ENCODE measurements at places on chromosomes 5 and 9.

- DNase-seq, result no peak
Measured at GRCh38 chr9:17846948-17847655, 268.2 kb downstream of the SH3GL2 start.

- no peak for DNase-seq
Measured at GRCh38 chr5:97135868-97136267, 6.5 kb downstream of the LIX1 start.

DNA sequence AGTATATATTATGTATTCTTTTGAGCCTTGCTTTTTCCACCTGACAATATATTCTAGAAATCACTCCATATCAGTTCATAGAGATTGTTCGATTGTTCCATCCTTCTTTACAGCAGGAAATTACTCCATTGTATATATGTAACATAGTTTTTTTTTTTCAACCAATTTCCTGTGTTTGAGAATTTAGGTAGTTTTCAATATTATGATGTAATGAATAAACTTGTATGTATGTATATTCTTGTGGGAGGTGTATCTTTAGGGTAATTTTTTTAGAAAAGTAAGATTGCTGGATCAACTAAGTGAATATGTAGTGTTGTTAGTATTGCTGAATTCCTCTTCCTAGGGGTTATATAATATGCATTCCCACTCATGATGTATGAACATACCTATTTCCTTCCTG is 165.9 kb upstream of the PITX1 start:
- no peak for DNase-seq

DNA sequence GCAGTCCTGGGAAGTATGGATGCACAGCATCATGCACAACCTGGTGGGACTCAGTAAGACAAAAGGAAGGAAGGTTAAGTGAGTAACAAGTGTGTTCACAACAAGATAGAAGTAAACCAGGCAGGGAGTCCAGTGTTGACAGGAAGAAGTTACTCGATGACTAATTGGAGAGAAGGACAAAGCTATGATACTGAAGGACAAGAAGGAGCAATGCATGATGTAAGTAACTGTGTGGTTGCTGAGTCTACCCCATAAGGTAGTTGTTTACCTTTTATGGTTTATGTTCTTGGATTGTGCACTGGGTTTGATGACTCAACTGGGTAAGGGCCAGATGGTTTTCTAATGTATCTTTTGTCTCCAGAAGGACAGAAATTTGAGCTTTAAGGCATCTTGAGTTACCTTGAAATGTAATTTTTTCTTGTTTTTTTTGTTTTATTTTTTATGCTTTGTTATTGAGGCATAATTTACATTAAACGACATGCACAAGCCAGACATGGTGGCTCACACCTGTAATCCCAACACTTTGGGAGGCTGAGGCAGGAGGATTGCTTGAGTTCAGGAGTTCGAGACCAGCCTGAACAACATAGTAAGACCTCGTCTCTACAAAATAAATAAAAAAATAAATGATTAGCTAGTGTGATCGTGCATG is 89.2 kb upstream of the CAST start:
- DNase-seq, result peak; percentile 89

DNA sequence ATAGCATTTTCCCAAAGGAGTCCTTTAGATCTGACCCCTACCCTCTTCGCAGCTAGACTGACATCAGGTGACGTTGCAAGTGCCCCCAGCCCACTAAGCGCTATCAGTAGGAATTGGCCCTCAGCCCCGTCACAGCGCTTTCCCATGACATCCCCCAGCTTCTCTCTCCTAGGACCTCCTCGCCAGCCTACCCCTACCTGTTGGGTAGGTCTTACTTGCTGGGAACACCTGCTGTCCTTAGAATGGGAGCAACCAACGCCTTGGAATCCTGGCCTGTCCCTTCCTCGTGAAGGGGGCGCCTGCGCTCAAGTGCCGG is 584 bp upstream of the PIP5K1B start:
- no peak for DNase-seq

- no peak for DNase-seq
Measured at GRCh38 chr5:141954194-141954593, 3.8 kb downstream of the PCDH12 start.

DNA sequence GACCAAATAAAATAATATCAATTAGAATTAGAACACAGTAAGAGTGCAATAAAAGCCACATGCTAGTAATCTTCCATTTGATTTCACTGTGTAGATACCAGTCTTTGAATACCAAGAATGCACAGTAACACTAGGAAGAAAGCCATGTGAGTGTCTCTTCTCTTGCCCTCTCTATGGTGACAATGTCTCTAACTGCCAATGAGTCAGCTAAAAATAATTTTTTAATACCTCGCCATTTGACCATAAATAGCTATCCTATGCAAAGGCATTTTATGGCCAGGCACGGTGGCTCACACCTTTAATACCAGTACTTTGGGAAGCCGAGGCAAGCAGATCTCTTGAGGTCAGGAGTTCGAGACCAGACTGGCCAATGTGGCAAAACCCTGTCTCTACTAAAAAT is 30.6 kb downstream of the EDIL3 start:
- no peak for DNase-seq

DNA sequence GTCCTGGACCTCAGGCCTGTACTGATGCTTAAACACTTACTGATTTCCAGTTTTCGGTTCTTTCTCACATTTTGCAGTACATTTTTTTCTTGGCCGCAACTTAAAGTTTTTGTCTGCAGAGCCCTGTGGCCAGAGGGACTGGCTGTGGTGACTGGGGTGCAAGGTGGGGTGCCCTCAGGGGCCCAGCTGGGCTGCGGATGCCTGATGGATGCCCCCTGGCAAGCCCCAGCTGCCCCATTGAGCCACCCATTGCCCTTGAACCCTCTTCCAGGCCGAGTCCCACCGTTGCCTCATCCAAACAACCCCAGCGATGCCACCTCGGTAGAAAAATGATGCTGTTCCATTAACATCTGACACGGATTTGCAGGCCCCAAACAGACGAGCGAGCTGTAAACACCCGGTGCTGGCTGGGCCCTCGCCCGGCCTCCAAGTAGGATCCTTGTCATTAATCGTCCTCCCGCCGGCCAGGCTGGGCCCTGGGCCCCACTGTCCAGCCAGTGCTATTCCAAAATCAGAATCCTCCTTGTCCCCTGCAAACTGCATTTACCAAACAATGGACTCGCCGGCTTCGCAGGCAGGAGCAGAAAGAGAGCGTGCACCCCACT is 107.9 kb downstream of the PHF2 start:
- no peak for DNase-seq

DNA sequence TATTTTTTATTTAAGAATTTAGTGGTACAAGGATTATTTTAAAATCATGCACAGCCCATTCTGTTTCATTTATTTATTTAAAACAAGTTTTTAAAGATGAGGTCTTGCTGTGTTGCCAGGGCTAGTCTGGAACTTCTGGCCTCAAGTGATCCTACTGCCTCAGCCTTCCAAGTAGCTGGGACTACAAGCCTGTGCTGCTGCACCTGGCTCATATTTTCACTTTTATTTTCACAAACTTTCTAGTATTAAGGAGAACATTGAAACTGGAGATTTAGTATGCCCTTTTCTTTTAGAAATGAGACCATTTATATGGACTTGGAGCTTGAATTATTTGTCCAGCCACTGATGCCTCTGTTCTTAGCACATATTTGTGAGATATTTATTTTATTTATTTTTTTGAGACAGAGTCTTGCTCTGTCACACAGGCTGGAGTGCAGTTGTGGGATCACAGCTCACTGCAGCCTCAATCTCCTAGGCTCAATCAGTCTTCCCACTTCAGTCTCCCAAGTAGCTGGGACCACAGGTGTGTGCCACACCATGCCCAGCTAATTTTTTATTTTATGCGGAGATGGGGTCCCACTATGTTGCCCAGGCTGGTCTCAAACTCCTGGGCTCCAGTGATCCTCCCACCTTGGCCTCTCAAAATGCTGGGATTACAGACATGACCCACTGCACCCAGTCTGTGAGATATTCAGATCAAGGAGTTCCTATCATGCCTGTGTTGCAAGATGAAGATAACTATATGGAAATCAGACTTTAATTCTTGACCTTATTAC is 7.4 kb downstream of the DMXL1 start:
- DNase-seq, result no peak

DNA sequence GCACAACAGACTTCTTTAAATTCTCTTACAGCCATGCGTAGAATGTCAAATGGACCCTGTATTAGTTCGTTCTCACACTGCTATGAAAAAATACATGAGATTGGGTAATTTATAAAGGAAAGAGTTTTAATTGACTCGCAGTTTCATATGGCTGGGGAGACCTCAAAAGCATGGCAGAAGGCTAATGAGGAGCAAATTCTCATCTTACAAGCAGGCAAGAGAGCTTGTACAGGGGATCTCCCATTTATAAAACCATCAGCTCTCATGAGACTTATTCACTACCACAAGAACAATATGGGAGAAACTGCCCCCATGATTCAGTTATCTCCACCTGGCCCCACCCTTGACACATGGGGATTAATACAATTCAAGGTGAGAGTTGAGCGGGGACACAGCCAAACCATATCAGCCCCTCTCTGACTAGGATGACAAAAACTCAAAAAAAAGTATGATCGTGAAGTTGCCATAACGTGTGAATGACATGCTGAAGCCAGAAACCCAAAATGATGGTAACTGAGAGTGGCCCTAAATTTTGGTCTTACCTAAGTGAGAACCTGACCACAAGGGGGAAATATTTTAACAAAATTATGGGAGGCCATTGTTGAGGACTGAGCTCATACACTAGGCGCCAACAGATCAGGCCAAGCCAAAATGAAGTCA is 17.5 kb upstream of the TEX10 start:
- DNase-seq, result no peak

GRCh38 chr5:144248015-144248414 is 77.3 kb downstream of the KCTD16 start:
- DNase-seq, result no peak

GRCh38 chr9:91766315-91767069 is 183.5 kb downstream of the ROR2 start:
- no peak for DNase-seq

GRCh38 chr5:180006141-180006540 is 65.4 kb downstream of the RNF130 start:
- no peak for DNase-seq

DNA sequence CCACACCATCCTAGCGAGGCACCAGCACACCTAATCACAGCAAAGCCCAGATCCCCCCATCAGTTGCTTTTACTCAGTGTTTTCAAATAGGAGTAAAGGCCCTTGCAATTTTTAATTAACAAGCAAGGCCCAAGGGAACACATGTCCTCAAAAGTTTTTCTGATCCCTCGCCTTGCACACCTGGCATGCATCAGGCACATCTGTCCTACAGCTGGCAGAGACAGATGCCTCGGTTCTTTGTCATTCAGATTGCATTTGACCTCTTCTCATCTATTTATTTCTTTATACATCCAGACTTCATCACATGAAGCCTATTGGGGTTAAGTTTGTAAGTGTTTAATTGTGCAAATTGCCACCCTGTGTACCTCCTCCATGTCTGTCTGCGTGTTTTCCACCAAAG is 241.4 kb downstream of the MARCHF11 start:
- no peak for DNase-seq

GRCh38 chr9:17669206-17669605 is 90.3 kb downstream of the SH3GL2 start:
- no peak for DNase-seq

- DNase-seq, result no peak
Measured at GRCh38 chr5:72837524-72838096, 21.1 kb downstream of the TNPO1 start.

GRCh38 chr9:20593537-20593936 is 28.8 kb downstream of the MLLT3 start:
- peak; percentile 21 for DNase-seq

GRCh38 chr5:133916914-133917313 is 51.5 kb downstream of the C5orf15 start:
- DNase-seq, result no peak

DNA sequence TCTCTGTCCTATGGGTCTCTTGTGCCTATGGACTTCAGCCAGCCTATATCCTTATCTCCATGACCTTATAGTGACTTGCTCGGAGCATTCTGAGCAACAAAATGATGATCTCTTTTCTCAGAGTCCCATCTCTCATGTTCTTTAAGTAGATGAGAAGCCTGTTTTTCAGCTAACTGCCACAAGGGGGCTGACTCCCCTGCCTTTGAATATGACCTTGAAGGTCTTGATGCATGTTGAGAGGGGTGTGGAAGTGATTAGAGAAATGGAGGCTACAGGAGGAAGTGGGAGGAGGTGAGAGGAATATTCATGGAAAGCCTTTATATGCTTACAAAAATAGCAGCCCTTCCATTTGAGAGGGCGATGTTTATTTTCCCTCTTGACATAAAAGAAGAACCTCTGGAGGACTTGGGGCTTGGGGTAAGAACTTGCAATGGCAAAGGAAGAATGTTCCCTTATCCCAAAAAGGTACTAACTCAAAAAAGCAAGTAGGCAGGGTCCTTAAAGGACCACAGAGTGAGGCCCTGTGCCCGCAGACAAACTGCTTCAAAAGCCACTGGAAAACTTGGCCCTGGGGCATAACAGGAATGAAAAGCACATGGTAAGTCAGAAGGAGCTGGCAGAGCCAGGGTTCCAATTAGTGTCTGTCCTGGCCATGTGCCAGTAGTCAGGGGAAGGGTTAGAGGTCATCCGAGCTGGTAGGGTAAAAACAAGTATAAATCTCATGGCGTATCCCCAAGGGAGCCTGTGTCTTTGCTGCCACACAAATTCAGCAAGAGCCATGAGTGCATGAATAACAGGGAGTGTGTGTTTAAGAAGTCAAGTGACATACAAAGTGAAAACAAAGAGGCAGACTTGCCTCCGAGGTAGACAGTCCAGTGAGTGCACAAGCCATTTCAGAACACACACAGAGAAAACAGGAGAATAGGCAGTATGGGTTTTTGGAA is 39.1 kb downstream of the FGD3 start:
- DNase-seq, result no peak

GRCh38 chr9:128550226-128550625 is 2.2 kb upstream of the SPTAN1 start:
- DNase-seq, result no peak

- DNase-seq, result no peak
Measured at GRCh38 chr9:5575000-5575399, 53.9 kb upstream of the RIC1 start.

GRCh38 chr5:22391956-22392355 is 461.2 kb downstream of the CDH12 start:
- DNase-seq, result no peak

- no peak for DNase-seq
Measured at GRCh38 chr5:128014578-128014977, 69.0 kb upstream of the SLC12A2 start.

DNA sequence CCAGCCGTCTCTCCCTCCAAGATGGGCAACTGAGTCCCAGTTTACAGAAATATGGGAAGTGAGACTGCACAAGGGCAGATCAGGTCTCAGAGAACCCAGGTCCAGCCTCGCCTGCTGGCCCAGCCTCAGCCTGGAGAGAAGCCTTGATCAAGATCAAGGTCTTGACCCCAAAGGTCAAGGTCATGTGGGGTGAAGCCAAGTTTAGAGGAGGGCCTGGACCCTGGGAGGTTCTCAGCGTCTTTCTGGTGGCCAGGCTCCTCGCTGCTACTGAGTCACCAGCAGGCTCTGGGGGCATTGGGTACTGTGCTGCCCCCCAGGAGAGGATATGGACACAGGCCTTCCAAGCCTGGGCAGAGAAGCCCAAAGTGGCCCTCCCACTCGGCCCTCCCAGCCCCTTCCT is 8.8 kb downstream of the IPPK start:
- DNase-seq, result no peak

GRCh38 chr5:179969110-179969509 is 61.4 kb upstream of the TBC1D9B start:
- DNase-seq, result no peak

Data from AG08395 (cell line).